AG08395 (cell line): ENCODE measurements at places on chromosomes 7 and 10.

GRCh38 chr10:31759124-31759798 is 169.4 kb downstream of the ARHGAP12 start:
- DNase-seq = peak; percentile 59

DNA sequence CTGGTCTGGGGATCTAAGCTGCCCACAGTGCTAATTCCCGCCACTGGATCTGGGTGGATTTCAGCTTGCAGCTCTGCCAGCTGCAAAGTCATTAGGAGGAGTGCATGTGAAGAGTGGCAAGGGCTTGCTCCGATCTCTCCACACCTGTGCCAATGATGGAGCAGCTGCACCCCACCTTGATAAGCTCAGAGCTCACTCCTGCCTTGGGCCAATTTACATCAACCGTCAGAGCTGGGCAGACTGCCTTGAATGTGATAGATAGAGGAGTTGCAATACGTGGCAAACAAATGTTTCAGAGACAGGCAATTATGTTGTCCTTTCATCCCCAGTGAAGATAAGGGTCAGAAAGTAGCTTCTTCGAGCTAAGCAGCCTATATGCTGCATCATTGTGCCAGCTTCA is 379.9 kb downstream of the SH2D4B start:
- DNase-seq = no peak

DNA sequence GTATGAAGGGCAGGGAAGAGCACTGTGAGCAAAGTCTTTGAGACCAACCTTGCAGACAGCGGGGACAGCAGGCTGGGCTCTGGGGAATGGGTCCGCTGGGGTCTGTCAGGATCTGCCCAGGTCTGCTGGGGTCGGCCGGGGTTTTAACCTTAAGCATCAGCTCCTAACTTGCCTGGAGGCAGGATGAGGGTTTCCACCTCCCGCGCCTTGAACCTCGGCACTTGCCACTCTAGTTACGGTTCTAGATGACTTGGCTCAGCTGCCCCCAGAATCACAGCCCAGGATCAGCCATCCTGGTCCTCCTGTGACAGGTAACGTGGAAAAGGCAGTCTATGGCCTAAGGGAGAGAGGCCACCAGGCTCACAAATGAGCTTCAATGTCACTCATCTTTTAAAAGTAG is 50.4 kb upstream of the CACUL1 start:
- DNase-seq = no peak

- no peak for DNase-seq
Observed at GRCh38 chr7:80346704-80347103, 165.2 kb downstream of the GNAT3 start.

- DNase-seq = no peak
Observed at GRCh38 chr7:88132725-88133124, 87.1 kb downstream of the SRI start.

- peak; percentile 3 for DNase-seq
Observed at GRCh38 chr7:73936967-73937366, 76.0 kb downstream of the TMEM270 start.

DNA sequence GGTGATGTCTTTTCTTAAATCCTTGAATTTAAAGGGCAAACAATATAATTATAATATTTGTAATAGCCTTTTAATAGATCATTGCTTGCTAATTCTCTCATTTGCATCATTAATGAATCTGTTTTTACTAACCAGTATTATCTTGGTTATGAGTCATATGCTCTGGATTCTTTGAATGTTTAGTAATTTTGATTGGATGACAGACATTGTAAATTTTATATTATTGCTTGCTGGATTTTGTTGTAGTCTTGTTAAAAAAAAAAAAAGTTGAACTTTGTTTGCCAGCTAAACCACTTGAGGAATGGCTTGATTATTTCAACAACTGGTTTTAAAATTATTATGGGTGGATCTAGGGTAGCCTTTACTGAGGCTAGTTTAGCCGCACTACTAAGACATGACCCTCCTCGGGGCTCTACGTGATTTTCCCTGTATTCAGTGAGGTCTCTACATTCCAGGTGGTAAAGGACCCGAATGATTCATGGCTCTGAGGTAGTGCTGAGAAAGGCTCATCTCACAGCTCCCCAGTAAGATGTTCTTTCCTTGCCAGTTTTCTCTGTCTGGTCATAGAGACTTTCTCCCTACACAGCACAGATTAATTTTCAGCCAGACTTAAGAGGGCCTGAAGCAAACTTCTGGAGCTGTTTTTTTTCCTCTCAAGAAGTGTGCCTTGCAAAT is 8.5 kb downstream of the C10orf90 start:
- peak; percentile 66 for DNase-seq

- DNase-seq = no peak
Observed at GRCh38 chr7:3109311-3109915, 65.7 kb upstream of the CARD11 start.

DNA sequence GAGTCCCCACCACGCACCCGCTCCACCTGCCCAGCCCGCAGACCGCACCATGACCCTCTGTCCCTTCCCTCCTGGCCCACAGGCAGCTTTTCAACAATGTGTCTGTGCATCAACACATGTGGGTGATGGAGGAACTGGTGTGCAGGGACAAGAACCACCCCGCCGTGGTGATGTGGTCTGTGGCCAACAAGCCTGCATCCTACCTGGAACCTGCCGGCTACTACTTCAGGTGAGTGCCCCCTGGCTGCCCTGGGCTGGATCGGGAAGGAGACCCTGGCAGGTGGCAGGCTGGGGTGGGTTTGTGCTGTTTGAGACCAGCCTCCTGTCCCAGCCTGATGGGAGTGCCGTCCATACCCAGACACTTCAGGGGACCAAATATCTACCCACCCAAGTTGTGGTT is 69.6 kb downstream of the ZNF727 start:
- DNase-seq = no peak

DNA sequence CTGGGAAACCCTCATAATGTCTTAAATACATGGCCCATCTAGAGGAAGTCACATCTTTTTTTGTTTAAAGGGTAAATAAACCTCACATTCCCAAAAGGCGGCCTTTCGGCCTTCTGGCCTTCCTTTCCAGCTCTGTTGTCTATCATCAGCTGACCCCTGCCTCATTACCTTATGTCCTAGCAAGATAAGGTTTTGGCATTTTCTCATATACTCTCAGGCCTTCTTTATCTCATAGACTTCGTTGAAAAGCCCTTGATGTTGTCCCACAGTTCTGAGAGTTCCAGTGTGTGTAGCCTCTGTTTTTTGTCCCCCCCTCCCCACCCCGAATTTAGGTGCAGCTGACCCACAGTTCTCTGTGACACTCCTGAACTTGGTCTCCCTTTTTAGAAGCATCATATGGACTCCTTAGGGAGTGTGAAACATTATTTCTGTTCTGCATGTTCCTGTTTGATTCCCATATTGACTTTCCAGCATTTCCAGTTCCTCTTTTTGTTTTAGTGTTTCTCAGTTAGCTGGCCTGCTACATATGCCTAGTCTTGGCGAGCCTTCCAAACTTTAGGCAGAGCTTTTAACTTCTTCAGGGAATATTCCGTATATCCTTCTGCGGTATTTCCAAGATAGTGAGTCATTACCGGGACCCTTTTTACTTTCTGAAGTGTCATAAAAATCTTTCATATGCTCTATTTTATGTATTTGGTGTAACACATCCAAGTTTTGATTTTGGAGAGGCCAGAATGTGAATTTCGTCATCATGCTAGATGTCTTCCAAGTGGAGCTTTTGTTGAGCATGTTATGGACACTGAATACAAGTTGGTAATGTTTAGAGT is 138.5 kb downstream of the LRRC4 start:
- DNase-seq = no peak

GRCh38 chr7:2608921-2609411 is 22.8 kb upstream of the TTYH3 start:
- DNase-seq = no peak

DNA sequence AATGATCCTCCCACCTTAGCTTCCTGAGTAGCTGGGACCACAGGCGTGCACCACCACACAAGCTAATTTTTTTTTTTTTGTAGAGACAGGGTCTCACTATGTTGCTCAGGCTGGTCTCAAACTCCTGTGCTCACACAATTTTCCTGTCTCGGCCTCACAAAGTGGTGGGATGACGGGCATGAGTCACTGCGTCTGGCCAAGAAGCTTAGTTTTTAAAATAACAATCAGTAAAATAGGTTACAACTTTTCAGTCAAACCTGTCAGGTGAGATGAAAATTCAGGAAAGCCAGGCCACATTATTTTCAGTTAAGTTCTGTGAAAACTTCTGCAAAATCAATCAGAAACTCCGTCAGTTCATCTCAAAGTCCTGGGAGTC is 55.4 kb downstream of the FAM241B start:
- DNase-seq = no peak

DNA sequence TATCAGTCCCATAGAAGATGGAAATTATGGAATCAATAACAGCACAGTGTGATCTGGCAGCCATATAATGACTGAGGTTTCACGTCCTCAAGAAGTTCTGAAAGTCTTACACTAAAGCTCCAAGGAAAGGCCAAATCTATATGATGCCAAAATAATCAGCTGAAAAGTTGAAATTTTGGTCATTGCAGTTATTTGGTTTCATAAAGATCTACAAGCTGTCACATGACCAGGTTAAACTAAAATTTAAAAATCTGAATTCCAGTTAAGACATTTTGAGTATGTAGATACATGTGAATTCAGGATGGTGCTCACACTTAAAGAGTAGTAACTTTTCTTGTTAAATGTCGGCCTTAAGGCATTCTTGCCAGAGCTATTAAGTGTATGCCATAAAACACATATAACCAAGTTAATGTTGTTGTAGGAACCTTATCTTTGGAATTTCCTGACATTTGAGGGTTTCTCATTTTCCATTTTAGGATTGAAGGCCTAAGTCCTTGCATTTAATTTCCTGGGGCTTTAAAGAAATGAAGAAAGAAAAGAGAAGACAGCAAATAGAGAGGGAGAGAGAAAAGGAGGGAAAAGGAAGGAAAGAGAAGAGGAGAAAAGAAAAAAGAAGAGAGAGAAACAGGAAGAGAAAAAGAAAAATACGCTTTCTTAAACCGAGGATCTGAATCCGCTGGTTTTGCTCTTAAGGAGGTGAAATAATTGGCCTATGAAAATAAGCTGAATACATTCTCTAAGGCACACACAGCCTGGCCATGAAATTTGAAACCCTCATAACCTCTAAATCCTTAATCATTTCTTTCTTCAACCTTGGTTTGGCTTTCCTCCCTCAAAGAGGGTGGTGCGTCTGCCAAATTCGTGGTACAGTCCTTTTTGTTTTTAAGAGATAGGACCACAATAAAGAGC is 43.8 kb downstream of the DENND2A start:
- no peak for DNase-seq

DNA sequence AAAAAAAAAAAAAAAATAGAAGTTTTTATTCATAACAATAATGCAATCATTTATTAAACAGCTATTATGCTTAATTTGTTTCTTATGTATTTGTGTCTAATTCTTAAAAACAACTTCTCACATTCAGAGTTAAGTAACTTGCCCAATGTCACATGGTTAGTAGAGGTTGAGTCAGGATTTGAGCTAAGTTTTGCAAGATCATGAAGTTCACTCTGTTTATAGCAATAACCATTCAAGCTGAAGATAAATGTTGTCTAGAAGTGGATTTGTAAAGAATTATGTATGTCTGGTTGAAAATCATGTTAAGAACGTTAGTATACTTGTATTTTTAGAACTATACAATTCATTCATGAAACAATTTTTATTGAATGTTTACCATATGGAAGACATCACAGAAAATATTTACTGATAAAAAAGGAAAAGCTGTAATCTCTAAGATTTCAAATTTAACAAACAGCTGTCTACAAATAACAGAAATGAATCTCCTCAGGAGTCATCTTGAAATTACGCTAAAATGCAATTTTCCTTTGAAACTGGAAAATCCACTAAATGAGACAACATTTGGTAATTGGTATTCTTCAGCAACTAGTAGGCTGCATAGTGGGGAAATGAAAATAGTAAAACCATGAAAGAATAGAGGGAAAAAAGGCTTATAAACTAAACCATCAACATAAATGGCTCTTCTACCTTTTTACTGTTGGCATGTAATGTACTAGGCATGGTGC is 70.5 kb upstream of the AHR start:
- DNase-seq = no peak

DNA sequence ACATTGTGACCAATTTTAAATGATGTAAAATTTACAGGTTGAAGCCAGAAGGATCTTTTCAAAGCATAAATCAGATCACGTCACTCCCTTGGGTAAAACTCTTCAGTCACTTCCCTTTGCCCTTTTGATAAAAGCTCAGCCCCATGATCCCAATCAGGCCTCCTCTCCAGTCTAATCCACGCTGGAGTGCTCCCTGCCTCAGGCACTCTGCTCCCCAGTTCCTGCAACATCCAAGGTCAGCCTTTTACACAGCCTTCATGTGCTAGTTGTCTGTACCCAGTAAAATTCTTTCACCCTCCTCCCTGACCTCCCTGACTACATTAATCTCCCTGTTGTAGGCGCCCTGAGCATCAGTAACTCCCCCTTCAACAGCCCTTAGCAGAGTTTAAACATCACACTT is 14.1 kb downstream of the ELMO1 start:
- DNase-seq = no peak

GRCh38 chr7:116139007-116139406 is 71.3 kb upstream of the TES start:
- DNase-seq = no peak

- DNase-seq = no peak
Observed at GRCh38 chr10:49612513-49613164, 1.2 kb upstream of the CHAT start.

GRCh38 chr10:49296836-49297235 is 2.1 kb upstream of the C10orf71 start:
- DNase-seq = no peak

- no peak for DNase-seq
Observed at GRCh38 chr10:22693860-22694259, 20.5 kb downstream of the PIP4K2A start.

- DNase-seq = no peak
Observed at GRCh38 chr10:50422259-50422658, 170.9 kb upstream of the ASAH2 start.

- DNase-seq = no peak
Observed at GRCh38 chr7:6553448-6554044, 2.3 kb upstream of the GRID2IP start.

- DNase-seq = no peak
Observed at GRCh38 chr10:100357059-100357858, 10.2 kb downstream of the SCD start.

DNA sequence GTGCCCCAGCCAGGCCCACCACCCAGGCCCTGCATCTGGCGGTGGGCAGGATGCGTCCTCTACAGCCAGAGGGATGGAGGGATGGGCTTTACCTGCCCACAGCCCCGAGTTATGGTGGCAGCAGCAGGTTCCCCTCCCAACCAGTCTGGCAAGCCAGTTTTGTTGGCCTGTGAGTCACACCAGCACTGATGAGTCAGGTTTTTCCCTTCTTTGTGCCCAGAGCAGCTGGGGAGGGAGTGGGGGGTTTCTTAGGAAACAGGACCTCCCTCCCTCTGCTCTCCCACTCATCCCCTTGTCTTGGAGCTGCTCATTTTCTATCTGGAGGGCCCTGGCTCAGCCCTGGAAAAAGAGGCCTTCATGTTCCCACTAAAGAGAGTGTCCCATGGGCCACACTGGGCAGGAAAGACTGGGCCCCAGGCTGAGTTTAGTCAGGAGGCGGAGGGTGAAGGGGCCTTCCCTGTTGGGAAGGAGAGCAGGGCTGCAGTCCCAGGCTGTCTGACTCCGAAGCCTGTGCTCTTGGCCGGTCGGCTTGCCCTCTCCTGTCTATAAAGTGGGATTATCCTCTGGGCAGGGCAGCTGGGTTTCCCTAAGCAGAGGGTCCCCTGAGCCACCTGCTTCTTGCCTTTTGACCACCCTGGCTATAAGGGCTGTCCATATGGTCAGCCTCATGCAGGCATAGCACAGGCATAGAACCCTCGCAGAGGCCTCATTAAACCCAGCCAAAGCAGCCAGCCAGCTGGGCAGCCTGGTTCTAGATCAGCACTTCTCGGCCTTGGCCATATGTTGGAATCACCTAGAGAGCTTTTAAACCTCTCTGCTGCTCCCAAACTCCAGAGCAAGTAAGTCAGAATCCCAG is 30.2 kb upstream of the ANKRD2 start:
- peak; percentile 86 for DNase-seq

- DNase-seq = no peak
Observed at GRCh38 chr7:56213574-56213973, 97.4 kb upstream of the NUPR2 start.
